ENCODE measurements at places on chromosomes 16 and 17. TPM values are rescaled to one million over a fixed set of nuclear protein-coding genes. Genes with fewer than 3 reads are reported as not detected.
A peak's percentile ranks its signal among the peaks of the same experiment; 100 is the strongest.

- no peak overlapping the region for H3K27ac ChIP-seq
- H3K4me3 ChIP-seq: no peak overlapping the region
- H3K36me3 ChIP-seq: no peaks in the 10 kb centered on the region
- DNase-seq: no peak
- peaks cover 10% of the 10 kb centered on the region for H3K4me1 ChIP-seq
Observed at GRCh38 chr16:68146585-68146984, 61.4 kb downstream of the NFATC3 start.

DNA sequence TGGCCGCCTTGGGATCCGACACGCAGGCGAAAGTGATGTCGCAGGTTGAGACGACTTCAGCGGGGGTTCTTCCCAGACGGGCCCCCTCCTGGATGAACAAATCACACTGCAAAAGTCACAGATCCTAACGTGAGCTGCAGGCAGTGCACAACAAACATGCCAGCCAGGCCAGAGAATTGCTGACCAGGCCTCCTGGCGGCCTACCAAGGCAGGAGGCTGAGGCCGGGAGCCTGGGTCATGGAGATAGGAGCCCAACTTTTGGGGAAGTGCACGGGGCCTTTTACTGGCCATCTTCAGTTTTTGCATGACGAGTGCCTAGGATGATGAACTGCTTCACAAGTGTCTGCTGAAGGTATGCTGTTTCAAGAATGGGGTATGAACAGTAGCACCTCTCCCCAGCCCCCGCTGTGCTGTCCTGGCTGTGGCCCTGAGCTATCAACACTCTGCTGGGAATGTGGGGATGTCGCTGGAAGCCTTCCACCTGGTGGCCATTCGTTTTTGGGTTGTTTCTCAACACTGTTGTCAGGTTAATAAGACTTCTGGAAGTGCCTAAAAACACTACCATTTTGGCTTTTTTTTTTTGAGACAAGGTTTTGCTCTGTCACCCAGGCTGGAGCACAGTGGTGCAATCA, 12.2 kb upstream of the ROGDI start:
- H3K4me3 ChIP-seq: no peak overlapping the region
- H3K27ac ChIP-seq: no peak overlapping the region
- H3K4me1 ChIP-seq: no peaks in the 10 kb centered on the region
- H3K27me3 ChIP-seq: no peaks in the 10 kb centered on the region
- peaks cover 2% of the 10 kb centered on the region for H3K36me3 ChIP-seq

GRCh38 chr16:67027046-67027445, 1.9 kb upstream of the CBFB start:
- no peaks in the 10 kb centered on the region for H3K36me3 ChIP-seq
- H3K4me1 ChIP-seq: peaks cover 17% of the 10 kb centered on the region
- H3K4me3 ChIP-seq: no peak overlapping the region
- no peak overlapping the region for H3K27ac ChIP-seq

DNA sequence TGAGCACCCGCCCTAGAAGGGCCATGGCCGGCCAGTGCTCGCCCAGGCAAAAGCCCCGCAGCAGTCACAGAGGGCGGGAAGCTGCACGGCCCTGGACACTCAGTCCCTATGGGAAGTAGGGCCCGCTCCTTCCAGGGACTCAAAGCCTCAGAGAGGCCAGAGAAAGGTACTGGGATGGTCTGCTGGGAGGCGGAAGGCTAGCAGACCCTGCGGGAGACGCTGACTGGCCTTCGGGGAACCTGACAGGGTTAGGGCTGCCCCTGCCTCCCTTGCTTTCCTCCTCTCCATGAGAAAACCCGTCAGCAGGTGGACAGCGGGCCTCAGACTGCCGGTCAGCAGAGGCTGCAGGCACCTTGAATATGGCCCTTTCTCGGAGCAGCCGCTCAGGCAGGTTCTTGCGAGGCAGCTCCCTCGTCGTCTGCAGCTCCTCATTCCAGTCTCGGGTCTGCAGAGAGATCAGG, 11.5 kb downstream of the CLUH start:
- no peaks in the 10 kb centered on the region for H3K4me1 ChIP-seq
- no peak for DNase-seq
- no peaks in the 10 kb centered on the region for H3K27me3 ChIP-seq
- peaks cover 7% of the 10 kb centered on the region for H3K36me3 ChIP-seq

GRCh38 chr17:43911904-43912303, 4.6 kb upstream of the MPP2 start:
- DNase-seq: no peak
- H3K27ac ChIP-seq: no peak overlapping the region
- H3K36me3 ChIP-seq: no peaks in the 10 kb centered on the region
- no peaks in the 10 kb centered on the region for H3K4me1 ChIP-seq

GRCh38 chr17:17129466-17129865, 76.7 kb downstream of the PLD6 start:
- H3K4me1 ChIP-seq: no peaks in the 10 kb centered on the region
- H3K27ac ChIP-seq: no peak overlapping the region
- H3K27me3 ChIP-seq: no peaks in the 10 kb centered on the region
- peak; percentile 78 for DNase-seq
- peaks cover 92% of the 10 kb centered on the region for H3K36me3 ChIP-seq
- no peak overlapping the region for H3K4me3 ChIP-seq

DNA sequence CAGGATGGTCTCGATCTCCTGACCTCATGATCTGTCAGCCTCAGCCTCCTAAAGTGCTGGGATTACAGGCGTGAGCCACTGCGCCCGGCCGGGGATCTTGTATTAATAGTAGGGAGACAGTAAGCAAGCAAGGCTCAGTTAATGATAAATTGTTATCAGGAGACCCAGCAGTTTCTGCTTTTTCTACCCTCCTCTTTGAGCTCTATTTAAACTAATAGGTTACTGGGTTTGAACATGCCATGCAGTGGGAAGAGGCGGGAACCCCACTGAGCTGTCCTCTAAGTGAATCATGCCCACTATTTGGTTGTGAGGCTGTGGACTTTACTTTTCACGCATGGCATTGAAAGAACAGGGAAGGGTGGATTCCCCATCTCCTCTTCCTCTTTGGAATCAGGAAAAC, 223.9 kb downstream of the WWOX start:
- no peak overlapping the region for H3K4me3 ChIP-seq
- H3K27me3 ChIP-seq: no peaks in the 10 kb centered on the region
- no peak overlapping the region for H3K27ac ChIP-seq

- no peaks in the 10 kb centered on the region for H3K27me3 ChIP-seq
- peaks cover 3% of the 10 kb centered on the region for H3K4me1 ChIP-seq
- no peaks in the 10 kb centered on the region for H3K36me3 ChIP-seq
- no peak overlapping the region for H3K4me3 ChIP-seq
- no peak overlapping the region for H3K27ac ChIP-seq
Observed at GRCh38 chr17:32558997-32559650, 72.3 kb downstream of the CDK5R1 start.

- peak; percentile 87 for DNase-seq
- H3K36me3 ChIP-seq: no peaks in the 10 kb centered on the region
- H3K27ac ChIP-seq: peak overlapping the region; percentile 81
- peaks cover 12% of the 10 kb centered on the region for H3K4me1 ChIP-seq
- H3K27me3 ChIP-seq: no peaks in the 10 kb centered on the region
Observed at GRCh38 chr16:1481906-1482835, 6.6 kb downstream of the PTX4 start.

GRCh38 chr16:5024632-5025031, 9.1 kb downstream of the NAGPA start:
- peaks cover 9% of the 10 kb centered on the region for H3K4me1 ChIP-seq
- no peak overlapping the region for H3K27ac ChIP-seq

GRCh38 chr16:88669980-88670379, 7.1 kb upstream of the MVD start:
- H3K36me3 ChIP-seq: no peaks in the 10 kb centered on the region
- H3K27ac ChIP-seq: no peak overlapping the region
- no peaks in the 10 kb centered on the region for H3K4me1 ChIP-seq
- H3K27me3 ChIP-seq: no peaks in the 10 kb centered on the region

DNA sequence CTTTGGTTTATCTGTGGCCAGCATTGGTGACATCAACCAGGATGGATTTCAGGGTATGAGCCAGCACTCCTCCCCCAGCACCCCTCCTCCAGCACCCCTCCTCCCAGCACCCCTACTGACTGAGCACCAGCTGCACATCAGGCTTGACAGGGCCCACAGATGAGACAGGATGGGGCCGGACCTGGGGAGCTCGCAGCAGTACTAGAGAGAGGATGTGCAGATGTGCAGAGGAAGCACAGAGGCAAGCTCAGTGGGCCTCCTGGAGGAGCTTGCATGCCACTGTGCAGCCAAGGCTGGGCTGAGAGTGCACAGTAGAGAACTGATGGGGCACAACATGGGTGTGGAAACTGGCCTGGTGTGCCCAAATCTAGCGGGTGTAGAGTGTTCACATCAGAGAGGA, 16.2 kb downstream of the ITGA3 start:
- H3K27me3 ChIP-seq: no peaks in the 10 kb centered on the region
- DNase-seq: no peak
- peaks cover 2% of the 10 kb centered on the region for H3K4me1 ChIP-seq
- H3K27ac ChIP-seq: no peak overlapping the region

GRCh38 chr17:61926826-61927207, 965 bp downstream of the INTS2 start:
- peaks cover 16% of the 10 kb centered on the region for H3K4me1 ChIP-seq
- H3K27me3 ChIP-seq: no peaks in the 10 kb centered on the region
- peaks cover 4% of the 10 kb centered on the region for H3K36me3 ChIP-seq
- peak overlapping the region; percentile 88 for H3K4me3 ChIP-seq
- peak overlapping the region; percentile 68 for H3K27ac ChIP-seq

DNA sequence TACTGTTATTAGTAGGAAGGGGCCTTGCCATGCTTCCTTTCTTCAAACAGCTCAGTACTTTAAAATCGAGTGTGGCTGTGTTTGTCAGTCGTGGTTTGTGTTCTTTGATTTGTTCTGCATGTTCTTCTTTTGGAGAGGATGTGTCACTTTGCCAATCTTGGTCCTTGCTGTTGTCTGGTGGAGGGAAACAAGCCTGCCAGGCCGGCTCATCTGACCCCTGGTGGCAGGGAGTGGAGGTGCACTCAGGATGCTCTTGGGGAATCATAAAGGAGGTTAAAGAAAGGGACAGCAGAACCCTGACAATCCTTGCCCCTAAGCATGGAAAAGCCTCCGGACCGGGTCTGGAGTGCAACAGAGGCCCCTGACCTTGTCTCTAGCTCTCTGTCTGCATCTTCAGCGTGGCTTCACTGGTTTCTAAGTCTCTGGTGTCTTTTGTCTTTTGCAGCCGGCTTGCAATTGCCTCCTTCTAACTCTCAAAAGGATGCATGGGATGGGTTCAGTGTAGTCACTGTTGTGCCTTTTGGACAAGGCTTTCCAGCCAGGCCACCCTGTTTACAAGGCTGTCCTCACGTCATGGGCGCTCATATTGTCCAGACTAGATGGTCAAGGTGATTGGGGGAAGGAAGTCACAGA, 135.8 kb downstream of the WWOX start:
- H3K36me3 ChIP-seq: no peaks in the 10 kb centered on the region
- no peak overlapping the region for H3K4me3 ChIP-seq
- H3K27me3 ChIP-seq: no peaks in the 10 kb centered on the region
- H3K27ac ChIP-seq: no peak overlapping the region

DNA sequence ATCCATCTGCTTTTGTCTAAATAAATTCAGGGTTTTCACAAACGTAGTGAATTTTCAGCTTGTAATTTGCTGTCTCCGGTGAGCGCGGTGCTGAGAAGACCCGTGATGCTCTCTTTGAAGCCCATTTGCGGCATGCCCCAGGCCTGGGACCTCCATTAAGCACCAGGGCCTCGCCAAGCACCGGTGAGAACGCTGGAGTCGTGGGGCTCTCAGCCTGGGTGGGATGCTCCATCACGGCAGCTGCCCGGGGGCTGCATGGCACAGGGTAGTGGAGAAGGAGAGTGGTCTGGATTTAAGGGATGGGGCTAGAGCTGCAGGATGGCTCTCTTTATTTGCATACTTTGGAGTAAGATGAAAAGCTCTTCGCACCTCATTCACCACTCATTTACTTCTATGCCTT, 248.7 kb downstream of the ABCC12 start:
- DNase-seq: no peak
- no peak overlapping the region for H3K27ac ChIP-seq
- H3K4me1 ChIP-seq: peaks cover 20% of the 10 kb centered on the region

DNA sequence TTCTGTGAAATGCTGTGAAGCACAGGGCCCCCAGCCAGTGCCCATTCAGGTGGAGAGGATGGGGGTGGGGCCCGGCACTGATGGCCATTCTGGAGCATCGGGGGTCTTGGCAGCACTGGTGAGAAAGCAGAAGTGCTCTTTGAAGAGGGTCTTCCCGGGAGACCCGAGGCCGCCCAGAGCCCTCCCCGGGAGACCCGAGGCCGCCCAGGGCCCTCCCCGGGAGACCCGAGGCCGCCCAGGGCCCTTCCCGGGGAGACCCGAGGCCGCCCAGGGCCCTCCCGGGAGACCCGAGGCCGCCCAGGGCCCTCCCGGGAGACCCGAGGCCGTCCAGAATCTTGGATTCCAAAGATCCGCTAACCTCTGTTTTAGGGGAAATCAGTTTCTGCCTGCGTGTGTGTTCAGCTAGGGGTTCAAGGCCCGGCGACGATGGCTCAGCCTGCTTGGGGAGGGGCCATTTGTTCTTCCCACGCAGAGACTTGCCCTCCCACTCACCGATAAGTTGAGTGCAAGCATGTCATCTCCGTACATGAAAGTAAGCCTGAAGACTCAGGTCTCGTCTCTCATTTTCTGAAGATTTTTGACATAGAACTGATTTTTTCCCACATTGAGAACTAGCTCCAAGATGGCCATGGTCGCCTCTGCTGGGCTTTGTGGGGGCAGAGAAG, 35.2 kb upstream of the CAPN15 start:
- H3K4me1 ChIP-seq: no peaks in the 10 kb centered on the region
- DNase-seq: no peak
- H3K27me3 ChIP-seq: no peaks in the 10 kb centered on the region

GRCh38 chr17:62588109-62588508, 39.4 kb upstream of the MRC2 start:
- peaks cover 18% of the 10 kb centered on the region for H3K4me1 ChIP-seq
- no peak for DNase-seq
- no peak overlapping the region for H3K27ac ChIP-seq
- H3K4me3 ChIP-seq: no peak overlapping the region

DNA sequence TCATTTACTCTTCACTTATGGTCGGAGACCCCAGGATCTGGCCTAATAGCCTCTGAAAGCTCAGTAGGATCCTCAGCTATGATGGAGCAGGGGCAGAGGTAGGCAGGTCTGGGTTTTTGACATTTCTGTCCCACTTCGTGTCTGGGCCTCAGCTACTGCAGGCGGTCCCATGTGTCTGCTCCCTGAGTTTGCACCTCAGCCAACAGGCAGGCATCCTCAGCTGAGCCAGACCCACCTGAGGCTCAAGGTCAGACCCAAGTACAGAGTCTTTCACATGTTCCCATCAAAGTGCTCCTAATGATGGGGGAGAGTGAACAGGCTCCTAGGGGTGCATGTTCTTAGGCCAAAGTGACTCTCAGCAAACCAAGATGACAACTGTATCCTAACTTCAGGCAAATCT, 2.9 kb upstream of the RASL10B start:
- no peak for DNase-seq
- H3K36me3 ChIP-seq: peaks cover 15% of the 10 kb centered on the region
- no peak overlapping the region for H3K4me3 ChIP-seq
- no peak overlapping the region for H3K27ac ChIP-seq
- H3K27me3 ChIP-seq: no peaks in the 10 kb centered on the region

Gene CTRB2
- not detected for total RNA-seq

Gene MT4
- total RNA-seq: not detected

Gene TSPOAP1
- total RNA-seq: 4.3 TPM

Gene VASN
- 13.6 TPM for total RNA-seq

Gene TMEM114
- not detected for total RNA-seq

Gene MYOCD
- total RNA-seq: not detected

Gene RGS11
- 1.2 TPM for total RNA-seq

Gene RNF222
- total RNA-seq: not detected

Measured in PC-3 (cell line).